ENCODE measurements at places on chromosomes 16 and 17. TPM values are rescaled to one million over a fixed set of nuclear protein-coding genes. Genes with fewer than 3 reads are reported as not detected.

The PLXDC1 gene
- total RNA-seq: 8.4 TPM

DNA sequence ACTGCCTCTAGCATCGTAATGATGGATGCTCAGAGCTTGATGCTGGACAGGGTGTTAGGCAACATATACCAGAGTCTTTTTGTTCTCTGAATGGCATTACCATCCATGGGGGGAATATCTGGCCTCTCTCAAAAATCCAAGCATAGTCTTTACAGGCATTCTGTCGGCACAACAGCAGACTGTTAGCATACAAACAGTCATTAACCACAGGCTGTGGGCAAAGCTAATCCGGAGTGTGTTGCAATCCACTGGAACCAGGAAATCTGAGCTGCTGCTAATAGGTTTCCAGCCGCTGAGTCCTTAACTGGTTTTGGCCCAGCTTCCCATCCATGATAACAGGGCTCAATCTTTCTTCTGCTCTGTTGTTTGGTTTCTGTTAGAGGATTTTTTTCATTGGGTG, 371.9 kb downstream of the HS3ST3B1 start:
- H3K27ac ChIP-seq: no peak overlapping the region
- no peaks in the 10 kb centered on the region for H3K36me3 ChIP-seq
- no peaks in the 10 kb centered on the region for H3K27me3 ChIP-seq
- H3K4me3 ChIP-seq: no peak overlapping the region
- no peak for DNase-seq

GRCh38 chr17:48048384-48049126, 396 bp downstream of the NFE2L1 start:
- peaks cover 56% of the 10 kb centered on the region for H3K4me1 ChIP-seq
- DNase-seq: peak; percentile 94
- H3K36me3 ChIP-seq: peaks cover 28% of the 10 kb centered on the region
- H3K4me3 ChIP-seq: peak overlapping the region; percentile 71
- H3K27me3 ChIP-seq: no peaks in the 10 kb centered on the region

The SRCIN1 gene
- 21.9 TPM for total RNA-seq

GRCh38 chr17:17566896-17567513, 24.5 kb downstream of the PEMT start:
- H3K36me3 ChIP-seq: no peaks in the 10 kb centered on the region
- H3K4me3 ChIP-seq: no peak overlapping the region
- H3K27ac ChIP-seq: peak overlapping the region; percentile 53

GRCh38 chr17:74850914-74851313, 8.8 kb downstream of the GRIN2C start:
- DNase-seq: no peak
- H3K36me3 ChIP-seq: no peaks in the 10 kb centered on the region
- no peak overlapping the region for H3K27ac ChIP-seq

The HELZ gene
- total RNA-seq: 72.4 TPM

The PERCC1 gene
- total RNA-seq: 2.0 TPM

DNA sequence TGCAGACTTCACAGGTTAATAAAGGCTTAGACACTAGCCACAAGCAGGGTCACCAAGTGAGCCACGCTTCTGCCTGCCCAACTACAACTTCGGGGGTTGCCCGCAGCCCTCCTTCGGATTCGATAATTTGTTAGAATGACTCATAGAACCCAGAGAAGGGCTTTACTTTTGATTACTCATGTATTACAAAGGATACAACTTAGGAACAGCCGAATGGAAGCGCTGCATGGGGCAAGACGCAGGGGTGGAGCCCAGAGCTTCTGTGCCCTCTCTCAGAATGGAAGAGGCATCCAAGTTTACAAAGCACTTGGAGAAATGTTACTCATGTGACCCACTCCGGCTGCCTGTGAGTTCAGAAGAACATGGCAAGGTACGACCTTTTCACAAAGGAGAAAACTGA, 7.5 kb upstream of the CDH5 start:
- H3K4me1 ChIP-seq: no peaks in the 10 kb centered on the region
- H3K27ac ChIP-seq: peak overlapping the region; percentile 17
- DNase-seq: no peak
- no peaks in the 10 kb centered on the region for H3K36me3 ChIP-seq

DNA sequence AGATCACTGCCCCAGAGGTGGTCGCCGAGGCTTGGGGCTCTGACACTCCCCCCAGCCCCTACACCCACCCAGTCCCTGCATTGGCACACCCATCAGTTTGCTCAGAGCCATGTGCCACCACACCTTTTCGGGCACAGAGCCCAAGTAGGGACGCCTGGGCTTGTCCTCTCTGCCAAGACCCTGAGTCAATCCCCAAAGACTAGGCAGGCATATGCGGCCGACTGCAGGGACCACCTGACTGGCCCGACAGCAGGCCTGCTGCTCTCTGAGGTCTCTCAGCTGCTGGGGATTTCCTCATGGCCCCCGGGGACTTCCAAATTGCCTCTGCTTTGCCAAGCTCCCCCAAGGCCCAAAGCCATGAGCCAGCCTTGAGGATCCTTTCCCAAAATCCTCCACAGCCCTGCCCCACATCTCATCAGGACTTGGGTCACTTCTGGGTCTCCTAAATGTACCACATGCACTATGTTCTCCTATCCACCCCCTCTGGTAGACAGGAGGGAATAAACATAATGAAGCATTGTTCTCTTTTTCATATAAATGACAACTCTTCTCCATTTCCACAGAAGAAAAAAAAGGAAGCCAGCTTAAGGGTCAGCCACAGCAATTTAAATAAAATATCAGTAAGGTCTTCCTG, 30.6 kb downstream of the MYO18A start:
- H3K27ac ChIP-seq: peak overlapping the region; percentile 84
- DNase-seq: peak; percentile 61
- no peaks in the 10 kb centered on the region for H3K36me3 ChIP-seq
- H3K4me1 ChIP-seq: peaks cover 52% of the 10 kb centered on the region
- peak overlapping the region; percentile 56 for H3K4me3 ChIP-seq
- H3K27me3 ChIP-seq: no peaks in the 10 kb centered on the region

DNA sequence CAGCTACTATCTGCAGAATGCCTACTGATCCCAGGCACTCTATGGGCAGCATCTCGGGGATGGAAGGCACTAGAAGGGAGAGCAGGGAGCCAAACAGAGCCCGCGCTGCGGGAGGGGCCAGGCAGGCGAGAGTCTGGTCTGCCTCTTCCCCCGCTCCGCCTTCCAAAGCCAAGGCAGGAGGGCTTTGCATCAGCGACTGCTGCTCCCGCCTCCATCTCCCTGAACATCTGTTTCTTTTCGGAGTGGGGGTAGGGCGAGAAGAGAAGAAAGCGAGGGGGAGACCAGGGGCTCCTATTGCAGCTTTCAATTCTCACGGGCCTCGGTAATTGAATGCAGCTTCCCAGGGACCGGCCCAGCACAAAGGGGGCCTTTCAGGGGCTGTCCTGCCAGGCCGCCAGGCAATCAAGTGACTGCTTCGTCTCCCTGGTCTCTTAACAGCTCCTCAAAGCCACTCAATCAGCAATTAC, 31.4 kb upstream of the CDC42EP4 start:
- H3K4me1 ChIP-seq: peaks cover 62% of the 10 kb centered on the region
- H3K27ac ChIP-seq: no peak overlapping the region
- DNase-seq: no peak
- H3K36me3 ChIP-seq: no peaks in the 10 kb centered on the region
- no peaks in the 10 kb centered on the region for H3K27me3 ChIP-seq

The CNGB1 gene
- not detected for total RNA-seq

The C17orf113 gene
- not detected for total RNA-seq

DNA sequence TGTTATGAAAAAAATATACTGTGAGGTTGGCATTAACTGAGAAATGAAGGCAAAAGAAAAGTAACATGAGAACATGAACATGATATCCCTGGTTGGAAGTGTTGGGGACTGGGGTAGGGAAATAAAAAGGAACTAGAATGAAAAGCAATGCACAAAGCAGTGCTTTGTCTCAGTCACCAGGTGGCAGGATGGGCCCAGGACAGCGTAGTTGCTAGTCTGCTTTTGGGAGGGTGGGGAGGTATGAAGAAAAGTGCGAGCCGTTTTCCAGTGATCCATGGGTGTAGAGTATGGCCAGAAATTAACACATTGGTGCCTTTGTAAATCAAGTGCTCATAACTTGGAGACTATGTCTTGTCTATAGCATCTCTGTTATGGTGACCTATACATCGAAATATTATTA, 662.5 kb upstream of the SALL1 start:
- DNase-seq: no peak
- no peak overlapping the region for H3K27ac ChIP-seq
- no peak overlapping the region for H3K4me3 ChIP-seq
- H3K4me1 ChIP-seq: no peaks in the 10 kb centered on the region
- H3K27me3 ChIP-seq: no peaks in the 10 kb centered on the region

The ALOX15 gene
- total RNA-seq: 1.2 TPM

- peaks cover 5% of the 10 kb centered on the region for H3K4me1 ChIP-seq
- DNase-seq: no peak
- no peaks in the 10 kb centered on the region for H3K36me3 ChIP-seq
- H3K27ac ChIP-seq: no peak overlapping the region
- no peak overlapping the region for H3K4me3 ChIP-seq
Observed at GRCh38 chr16:86671486-86672178, 93.3 kb downstream of the FOXL1 start.

- H3K4me3 ChIP-seq: no peak overlapping the region
- H3K4me1 ChIP-seq: no peaks in the 10 kb centered on the region
- no peaks in the 10 kb centered on the region for H3K36me3 ChIP-seq
- H3K27me3 ChIP-seq: no peaks in the 10 kb centered on the region
Observed at GRCh38 chr16:65319621-65320231, 197.9 kb upstream of the CDH11 start.

DNA sequence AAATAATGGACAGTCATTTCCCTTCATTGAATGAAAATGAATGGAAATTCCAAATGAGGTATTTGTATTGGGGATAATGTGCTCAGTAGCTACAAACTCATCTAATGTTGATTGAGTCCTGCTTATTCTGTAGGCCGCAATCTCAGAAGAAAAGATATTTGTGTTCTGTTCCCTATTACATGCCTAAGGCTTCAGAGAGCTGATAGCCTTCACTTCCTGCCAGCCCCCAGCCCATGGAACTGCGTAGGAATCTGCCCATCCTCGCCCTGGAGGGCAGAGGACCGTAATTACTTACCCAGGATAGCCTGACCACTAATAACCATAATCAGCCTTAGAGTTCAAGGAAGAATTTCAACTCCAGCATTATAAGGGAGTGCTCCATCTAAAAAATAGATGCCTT, 17.9 kb upstream of the SNTB2 start:
- no peaks in the 10 kb centered on the region for H3K27me3 ChIP-seq
- no peak for DNase-seq
- H3K27ac ChIP-seq: no peak overlapping the region
- H3K36me3 ChIP-seq: peaks cover 54% of the 10 kb centered on the region
- H3K4me1 ChIP-seq: peaks cover 40% of the 10 kb centered on the region

GRCh38 chr16:86171329-86171728, 272.4 kb downstream of the IRF8 start:
- no peaks in the 10 kb centered on the region for H3K27me3 ChIP-seq
- DNase-seq: no peak
- H3K4me3 ChIP-seq: no peak overlapping the region
- peak overlapping the region; percentile 38 for H3K27ac ChIP-seq
- no peaks in the 10 kb centered on the region for H3K4me1 ChIP-seq

The CMTM2 gene
- total RNA-seq: not detected

GRCh38 chr16:78675951-78676792, 576.7 kb downstream of the WWOX start:
- no peak overlapping the region for H3K27ac ChIP-seq
- no peaks in the 10 kb centered on the region for H3K27me3 ChIP-seq
- DNase-seq: no peak
- H3K4me3 ChIP-seq: no peak overlapping the region
- no peaks in the 10 kb centered on the region for H3K36me3 ChIP-seq

- no peaks in the 10 kb centered on the region for H3K27me3 ChIP-seq
- DNase-seq: no peak
- H3K27ac ChIP-seq: no peak overlapping the region
Observed at GRCh38 chr16:56352351-56353053, 72.8 kb downstream of the AMFR start.

DNA sequence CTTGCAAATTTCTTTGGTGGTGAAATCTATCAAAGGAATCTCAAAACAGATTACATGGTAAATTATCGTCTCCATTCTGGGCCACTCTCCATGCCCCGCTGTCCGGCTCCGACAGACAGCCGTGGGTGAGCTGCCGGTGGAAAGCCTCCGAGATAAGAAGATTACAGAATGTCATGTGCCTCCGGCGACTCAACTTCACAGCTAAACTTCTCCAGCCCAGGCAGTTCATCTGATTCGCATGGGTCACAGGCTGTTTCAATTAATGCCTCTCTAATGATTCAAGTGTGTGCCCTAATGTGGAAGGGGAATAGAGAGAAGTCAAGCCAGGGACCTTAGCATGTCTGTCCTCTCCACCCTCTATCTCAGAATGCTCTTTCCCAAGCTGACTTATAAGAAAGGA, 520.8 kb upstream of the ZFHX3 start:
- no peak overlapping the region for H3K27ac ChIP-seq
- H3K36me3 ChIP-seq: no peaks in the 10 kb centered on the region
- no peak overlapping the region for H3K4me3 ChIP-seq
- no peak for DNase-seq
- no peaks in the 10 kb centered on the region for H3K4me1 ChIP-seq

DNA sequence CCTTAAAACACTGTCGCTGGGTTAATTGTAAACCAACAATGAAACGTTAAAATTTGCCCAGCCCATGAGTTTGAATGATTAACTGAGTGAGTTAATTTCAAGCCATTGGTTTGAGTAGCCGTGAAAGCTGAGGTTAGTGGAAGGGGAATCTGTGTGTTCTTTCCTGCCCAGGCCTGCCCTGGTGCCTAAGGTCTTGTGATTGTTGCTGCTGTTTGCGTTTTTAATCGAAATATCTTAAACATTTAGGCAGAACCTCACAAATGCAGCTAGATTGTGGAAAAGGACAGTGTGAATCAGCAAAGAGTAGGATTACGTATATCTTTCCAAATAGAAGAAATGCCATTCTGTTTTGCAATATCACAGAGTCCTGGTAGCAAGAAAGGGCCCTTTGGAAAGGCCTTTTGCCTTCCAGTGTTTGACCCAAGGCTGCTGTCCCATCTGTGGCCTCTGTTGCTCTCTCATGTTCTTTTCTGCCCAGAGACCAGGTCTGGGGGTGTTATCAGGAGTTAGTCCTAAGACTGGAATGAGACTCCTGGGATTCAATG, 113.8 kb downstream of the MSI2 start:
- peak; percentile 40 for DNase-seq
- H3K27me3 ChIP-seq: no peaks in the 10 kb centered on the region
- no peaks in the 10 kb centered on the region for H3K36me3 ChIP-seq
- H3K4me1 ChIP-seq: peaks cover 40% of the 10 kb centered on the region
- H3K4me3 ChIP-seq: no peak overlapping the region
- H3K27ac ChIP-seq: no peak overlapping the region

The DLG4 gene
- total RNA-seq: 10.7 TPM

Measured in stomach (tissue), 19 donors.